Stimulated activated CD8-positive, alpha-beta memory T cell treated with anti-CD3 and anti-CD28 coated beads, Interleukin-7, amount 100 ng/mL, for 4 hours (primary cell): ENCODE measurements at places on chromosomes 7 and 10.

GRCh38 chr10:30127120-30127541, 67.7 kb upstream of the JCAD start:
- DNase-seq, result no peak

- DNase-seq, result no peak
Observed at GRCh38 chr10:26696786-26697162, 727 bp upstream of the PDSS1 start.

GRCh38 chr7:89029864-89030263, 234.3 kb upstream of the TEX47 start:
- no peak for DNase-seq

- DNase-seq, result no peak
Observed at GRCh38 chr7:21543528-21544302, 876 bp downstream of the DNAH11 start.

GRCh38 chr10:9009505-9009904, 955.0 kb downstream of the GATA3 start:
- no peak for DNase-seq

GRCh38 chr10:98457721-98458120, 11.0 kb upstream of the HPS1 start:
- no peak for DNase-seq

DNA sequence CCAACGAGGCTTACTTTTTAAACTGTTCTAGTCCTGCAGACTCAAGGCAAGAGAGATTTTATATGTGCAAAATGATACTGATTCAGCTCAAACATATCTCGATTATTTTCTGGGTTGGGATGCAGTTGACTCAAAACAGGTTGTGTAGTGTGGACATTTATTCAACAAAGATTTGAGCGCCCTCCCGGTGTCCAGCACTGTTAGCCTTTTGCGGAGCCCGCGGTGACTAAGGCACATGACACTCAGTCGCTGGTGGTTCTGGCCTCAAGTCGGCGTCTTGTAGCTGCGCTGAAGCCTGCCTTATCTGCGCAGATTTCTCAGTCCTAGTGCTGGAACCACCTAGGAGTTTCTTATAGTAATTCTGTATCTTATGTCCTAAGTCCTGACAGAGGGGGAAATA, 938 bp upstream of the CADPS2 start:
- DNase-seq, result no peak

- no peak for DNase-seq
Observed at GRCh38 chr7:8065356-8065813, 96.8 kb downstream of the GLCCI1 start.

DNA sequence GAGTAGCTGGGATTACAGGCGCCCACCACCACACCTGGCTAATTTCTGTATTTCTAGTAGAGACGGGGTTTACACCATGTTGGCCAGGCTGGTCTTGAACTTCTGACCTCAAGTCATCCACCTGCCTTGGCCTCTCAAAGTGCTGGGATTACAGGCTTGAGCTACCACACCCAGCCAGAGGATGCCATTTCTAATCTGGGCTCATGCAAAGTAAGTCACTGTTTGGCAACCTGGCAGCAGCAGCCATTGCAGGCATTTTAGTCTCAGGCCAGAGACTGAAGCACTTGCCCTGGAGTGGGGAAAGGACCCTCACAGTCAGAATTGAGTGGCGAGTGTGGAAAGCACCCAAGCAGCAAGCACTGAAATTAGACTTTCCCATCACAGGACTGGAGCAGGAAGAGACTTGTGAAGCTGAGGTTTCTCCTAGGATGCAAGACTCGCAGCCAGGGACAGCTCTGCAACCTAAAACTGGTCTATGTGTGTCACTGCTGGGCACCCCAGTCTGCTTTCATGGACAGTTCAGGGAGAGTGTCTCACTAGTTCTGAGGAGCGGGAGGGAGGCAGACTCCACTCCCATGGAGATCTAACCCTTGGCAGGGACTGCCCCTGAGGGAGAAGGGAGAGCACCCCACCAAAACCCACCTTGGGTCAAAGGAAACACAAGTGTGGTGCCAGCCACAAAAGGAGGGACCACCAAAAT, 27.6 kb downstream of the SNX13 start:
- no peak for DNase-seq

DNA sequence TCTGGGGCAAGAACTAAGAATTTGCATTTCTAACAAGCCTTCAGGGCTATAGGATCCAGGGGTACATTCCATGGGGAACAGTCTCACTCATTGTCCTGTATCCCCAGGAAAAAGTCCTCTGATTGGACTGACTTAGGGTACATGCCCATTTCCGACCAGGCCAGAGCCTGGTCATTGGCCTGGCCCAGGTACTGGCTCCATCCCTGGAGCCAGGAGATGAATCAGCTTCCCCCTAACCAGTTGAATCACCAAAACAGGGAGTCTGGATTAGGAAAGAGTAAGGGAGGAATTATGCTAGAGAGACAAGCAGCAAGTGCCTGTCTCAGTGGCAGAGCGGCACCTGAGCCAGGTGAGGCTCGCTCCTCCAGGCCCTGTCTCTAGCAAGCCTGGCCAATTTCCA, 137.5 kb downstream of the FGFR2 start:
- no peak for DNase-seq

DNA sequence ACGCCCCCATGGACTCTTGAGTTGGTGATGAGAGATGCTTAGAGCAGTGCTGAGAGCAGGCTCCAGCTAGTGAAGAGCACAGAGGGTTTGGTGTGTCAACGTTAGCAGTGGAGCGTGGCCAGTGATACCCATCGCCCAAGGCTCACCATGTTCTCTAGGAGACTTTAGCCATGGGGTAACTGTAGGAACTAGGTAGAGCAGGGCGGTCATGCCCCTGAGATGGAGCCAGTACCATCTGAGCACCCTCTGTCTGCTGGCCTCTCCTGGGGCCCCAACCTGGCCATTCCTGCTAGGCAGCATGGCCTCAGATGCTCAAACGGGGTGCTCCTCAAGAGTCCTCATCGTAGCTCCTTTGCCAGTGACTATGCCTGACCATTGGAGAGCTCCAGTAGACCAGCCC, 179.7 kb downstream of the KCND2 start:
- DNase-seq, result no peak

DNA sequence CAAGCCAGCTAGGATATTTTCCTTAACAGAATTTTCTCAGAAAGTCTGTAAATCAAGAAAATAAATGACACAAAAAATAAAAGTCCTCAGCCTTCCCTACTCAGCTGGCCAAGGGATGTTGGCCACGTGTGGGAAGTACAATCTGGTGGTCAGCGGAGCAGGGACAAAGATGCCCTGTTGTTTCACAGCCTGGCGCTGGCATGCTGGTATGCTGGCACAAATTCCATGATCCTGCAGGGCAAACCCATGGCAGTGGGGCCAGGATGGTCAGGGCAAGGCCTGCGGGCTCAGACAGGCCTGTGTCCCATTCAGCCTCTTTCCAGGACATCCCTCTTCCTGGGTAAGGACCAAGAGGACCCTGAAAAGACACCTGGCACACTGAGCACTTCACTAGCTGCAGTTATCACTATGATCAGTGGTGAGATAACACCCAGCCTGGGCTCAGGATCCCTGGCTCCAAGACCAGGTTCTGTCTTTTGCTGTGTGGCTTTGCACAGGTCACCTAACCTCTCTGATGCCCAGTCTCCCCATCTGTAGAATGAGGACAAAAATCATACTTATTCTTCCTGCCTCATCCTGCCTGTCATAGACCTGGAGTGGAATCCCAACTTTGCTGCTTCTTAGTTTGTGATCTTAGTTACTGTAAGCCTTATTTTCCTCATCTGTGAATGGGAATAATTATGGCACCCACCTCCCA, 10.8 kb upstream of the HSPA12A start:
- no peak for DNase-seq

GRCh38 chr10:118723466-118723865, 31.3 kb downstream of the CACUL1 start:
- no peak for DNase-seq

DNA sequence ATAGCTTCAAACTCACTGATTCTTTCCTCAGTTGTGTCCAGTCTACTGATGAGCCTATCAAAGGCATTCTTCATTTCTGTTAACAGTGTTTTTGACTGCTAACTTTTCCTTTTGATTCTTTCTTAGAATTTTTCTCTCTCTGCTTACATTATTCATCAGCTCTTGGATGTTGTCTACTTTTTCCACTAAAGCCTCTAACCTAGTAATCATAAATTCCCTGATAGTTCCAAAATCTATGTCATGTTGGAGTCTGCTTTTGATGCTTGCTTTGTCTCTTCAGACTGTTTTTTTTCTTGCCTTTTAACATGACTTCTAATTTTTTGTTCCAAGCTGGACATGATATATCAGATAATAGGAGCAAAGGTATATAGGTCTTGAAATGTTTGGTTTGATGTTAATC, 78.0 kb downstream of the ADAM22 start:
- no peak for DNase-seq

- no peak for DNase-seq
Observed at GRCh38 chr7:8387551-8388256, 45.7 kb upstream of the NXPH1 start.

DNA sequence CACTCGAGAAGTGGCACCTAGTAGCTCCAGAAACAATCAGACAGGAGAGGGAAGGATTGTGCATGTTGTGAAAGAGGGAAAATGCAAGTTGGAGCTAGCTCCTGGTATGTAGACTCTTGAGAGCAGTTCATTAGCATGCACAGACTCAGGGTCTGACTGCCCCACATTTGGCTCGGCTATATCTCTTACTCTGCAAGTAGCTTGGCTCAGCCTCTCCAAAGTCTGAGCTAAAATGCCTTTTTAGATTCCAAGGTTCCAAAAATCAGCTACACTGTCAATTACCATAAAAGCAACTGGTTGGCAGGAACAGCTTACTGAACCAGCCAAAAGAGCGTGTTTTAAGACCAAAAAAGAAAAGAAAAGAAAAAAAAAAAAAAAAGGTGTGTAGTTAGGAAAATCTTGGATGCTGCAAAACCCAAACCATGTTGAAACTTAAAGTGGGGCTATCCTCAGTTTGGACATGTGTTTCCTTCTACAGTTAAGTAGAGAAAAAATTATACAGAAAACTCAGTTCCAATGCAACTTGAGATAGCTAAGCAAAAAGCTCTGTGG, 65.5 kb downstream of the MKX start:
- no peak for DNase-seq
